ENCODE measurements at places on chromosomes 16 and 17.
A peak's percentile ranks its signal among the peaks of the same experiment; 100 is the strongest.

- no peak for DNase-seq
Observed at GRCh38 chr16:29974291-29975133, 844 bp downstream of the TAOK2 start.

- DNase-seq = no peak
Observed at GRCh38 chr17:83098241-83099085, 19.1 kb downstream of the METRNL start.

- no peak for DNase-seq
Observed at GRCh38 chr17:42944211-42944610, 20.0 kb downstream of the AARSD1 start.

DNA sequence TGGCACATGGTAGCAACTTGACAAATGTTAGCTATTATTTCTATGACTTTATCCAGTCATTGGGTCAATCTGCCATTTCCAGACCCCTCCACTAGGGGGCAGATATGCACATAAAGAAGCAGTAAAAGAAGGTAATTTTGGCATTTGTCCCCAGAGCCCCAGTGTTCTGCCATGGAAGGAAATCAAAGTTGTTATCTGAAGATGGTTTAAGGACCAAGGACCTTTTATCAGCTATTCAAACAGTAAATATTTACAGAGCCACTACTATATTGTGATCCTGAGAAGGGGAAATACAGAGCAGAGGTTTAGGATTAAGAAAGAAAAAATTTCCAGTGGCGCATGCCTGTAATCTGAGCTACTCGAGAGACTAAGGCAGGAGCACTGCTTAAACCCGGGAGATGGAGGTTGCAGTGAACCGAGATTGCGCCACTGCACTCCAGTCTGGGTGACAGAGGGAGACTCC, 20.0 kb downstream of the TRAF4 start:
- peak; percentile 96 for DNase-seq

DNA sequence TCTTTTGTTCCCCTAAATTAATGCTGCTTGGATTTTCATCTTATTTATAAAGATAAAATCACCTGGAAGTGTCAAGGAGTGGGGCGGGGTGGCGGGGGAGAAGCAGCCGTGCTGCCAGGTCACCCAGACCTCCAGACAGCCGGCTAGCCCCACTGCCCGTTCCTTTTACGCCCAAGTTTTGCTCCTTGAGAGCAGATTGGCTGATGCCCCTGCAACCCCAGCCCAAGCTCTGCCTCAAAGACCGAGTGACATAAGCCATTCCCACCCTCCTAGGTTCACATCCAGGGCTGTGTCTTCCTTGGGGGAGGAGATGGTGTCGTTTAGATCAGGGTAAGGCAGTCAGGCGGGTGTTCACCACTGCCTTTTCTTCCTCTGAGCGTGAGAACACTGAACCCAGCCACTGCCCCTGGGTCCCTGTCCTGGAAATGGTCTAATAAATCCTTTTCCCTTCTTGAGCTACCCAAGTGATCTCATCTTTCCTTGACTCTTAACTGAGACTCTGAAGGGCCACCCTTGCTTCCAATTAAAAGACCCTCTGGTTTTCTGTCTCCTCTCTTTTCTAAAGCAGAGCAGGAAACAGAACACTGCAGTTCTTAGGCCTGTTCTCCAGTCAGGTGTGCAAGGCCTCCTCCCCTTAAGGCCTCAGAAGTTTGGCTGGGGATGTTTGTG, 5.7 kb downstream of the PDF start:
- no peak for DNase-seq

DNA sequence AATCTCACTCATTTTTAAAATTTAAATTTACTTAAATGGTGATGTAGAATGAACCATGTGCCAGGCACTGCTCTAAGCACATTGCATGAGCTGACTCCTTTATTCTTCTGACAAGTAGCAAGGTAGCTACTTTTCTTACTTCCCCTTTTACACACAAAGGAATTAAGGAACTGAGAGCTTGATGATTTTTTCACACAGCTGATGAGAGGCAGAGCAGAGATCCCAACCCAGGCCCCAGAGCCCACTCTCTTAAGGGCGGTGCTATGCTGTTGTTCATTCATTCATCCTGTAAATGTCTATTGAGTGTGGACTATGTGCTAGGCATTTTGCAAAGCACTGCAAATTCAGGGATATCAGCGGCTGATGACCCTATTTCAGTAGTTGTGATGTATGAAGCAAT, 17.9 kb downstream of the SEC14L5 start:
- DNase-seq = no peak

- DNase-seq = no peak
Observed at GRCh38 chr17:67689534-67690177, 28.1 kb upstream of the NOL11 start.

GRCh38 chr17:82815790-82816305, 24.0 kb downstream of the ZNF750 start:
- no peak for DNase-seq

DNA sequence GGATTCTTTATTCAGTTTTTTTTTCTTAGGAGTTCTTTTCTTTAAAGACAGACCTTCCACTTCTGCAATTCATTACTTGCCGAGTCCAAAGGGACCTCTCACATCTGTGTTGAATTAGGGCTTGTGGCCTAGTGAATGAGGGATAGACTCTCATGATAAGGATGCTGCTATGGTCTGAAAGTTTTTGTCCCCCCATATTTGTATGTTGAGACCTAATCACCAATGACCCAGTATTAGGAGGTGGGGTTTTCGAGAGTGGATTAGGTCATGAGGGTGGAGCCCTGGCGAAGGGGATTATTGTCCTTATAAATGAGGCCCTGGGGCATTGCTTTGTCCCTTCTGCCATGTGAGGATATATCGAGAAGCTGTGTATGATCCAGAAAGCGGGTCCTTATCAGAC, 9.5 kb downstream of the KRT12 start:
- DNase-seq = no peak

Data from omental fat pad (tissue), 4 donors.